Tibial nerve (tissue), 4 donors: ENCODE measurements at places on chromosomes 5 and 9.

- DNase-seq: no peak
Observed at GRCh38 chr5:68292316-68292715, 76.8 kb downstream of the PIK3R1 start.

DNA sequence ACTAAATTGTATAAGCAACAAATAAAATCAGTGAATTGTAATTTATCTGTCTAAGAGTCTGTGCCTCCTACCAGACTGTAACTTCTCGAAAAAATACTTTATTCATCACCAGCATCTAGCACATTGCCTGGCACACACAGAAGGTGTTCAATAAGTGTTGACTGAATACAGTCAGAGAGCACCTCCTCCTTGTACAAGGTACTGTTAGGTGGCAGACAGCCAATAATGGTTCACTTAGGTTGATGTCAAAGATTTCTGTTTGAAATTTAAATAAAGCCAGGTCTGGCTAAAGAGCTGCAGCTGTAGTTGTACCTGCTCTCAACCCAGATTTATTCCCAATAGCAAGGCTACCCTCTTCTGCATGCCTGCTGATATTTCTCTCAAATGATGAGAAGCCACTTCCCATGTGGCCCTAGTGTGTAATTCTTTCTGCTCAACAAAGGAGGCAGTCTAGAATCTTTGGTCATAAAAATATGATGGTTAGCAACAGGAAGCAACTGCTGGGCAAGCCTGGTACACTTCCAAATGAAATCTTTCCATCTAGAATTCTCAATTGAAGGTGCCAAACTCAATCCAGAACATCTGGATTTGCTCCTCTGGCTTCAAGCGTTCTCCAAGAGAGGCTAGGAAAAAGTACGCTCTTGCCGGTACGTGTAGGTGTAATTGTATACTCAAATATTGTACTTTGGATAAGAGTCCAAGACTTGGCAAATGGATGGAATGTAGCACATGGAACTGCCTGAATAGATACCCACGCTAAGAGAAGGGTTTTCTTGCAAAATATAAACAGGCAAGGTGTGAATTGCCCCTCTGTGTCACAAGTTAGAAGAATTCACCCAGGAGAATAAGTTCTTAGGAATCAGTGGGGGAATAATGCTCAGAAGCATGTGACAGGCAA is 95.6 kb downstream of the NR6A1 start:
- no peak for DNase-seq

GRCh38 chr9:133609311-133610098 is at the start of gene FAM163B:
Gene FAM163B, minus strand, starts transcription at chr9:133609389. Its CDS starts 29,166 bp downstream, at chr9:133580223.
- no peak for DNase-seq

- peak; percentile 72 for DNase-seq
Observed at GRCh38 chr9:129383561-129384490, 205.8 kb upstream of the IER5L start.

DNA sequence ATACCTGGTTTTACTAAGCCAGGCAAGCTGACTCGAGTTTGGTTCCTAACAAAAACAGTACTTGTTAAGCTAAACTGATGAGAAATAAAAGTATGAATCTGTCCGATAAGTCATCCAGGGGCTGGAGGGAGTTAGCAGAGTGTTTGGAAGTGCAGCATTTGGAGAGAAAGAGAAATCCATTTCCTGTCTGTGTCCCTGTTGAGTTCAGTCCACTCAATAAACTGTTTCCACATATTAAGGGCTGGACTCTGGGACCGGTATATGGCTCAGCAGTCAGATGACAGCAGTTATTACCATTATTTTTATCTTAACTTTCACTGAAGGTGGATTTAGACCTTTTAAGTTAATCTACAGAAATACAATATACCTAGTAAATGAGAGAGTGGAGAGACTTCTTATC is 130.6 kb upstream of the ADRA1B start:
- no peak for DNase-seq

- peak; percentile 14 for DNase-seq
Observed at GRCh38 chr5:143886651-143887638, 75.0 kb downstream of the HMHB1 start.

DNA sequence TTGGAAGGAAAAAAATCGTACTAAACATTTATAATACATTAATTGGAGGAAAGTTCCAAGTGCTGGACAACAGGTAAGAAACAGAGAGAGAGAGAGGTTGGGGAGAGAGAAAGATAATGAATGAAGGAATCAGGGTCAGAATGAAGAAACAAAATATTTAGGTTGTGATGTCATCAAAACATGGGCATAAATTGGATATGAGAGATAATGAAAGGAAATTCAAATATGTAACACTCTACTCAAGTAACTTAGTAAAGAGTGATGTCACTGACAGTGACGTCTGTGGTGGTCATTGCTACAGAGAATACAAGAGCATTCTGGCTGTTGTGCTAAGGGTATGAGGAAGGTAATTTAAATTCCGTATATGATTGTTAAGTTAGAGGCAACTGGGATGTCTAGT is 543.4 kb upstream of the COX7C start:
- no peak for DNase-seq

GRCh38 chr9:32665101-32665500 is 29.6 kb upstream of the TAF1L start:
- no peak for DNase-seq

DNA sequence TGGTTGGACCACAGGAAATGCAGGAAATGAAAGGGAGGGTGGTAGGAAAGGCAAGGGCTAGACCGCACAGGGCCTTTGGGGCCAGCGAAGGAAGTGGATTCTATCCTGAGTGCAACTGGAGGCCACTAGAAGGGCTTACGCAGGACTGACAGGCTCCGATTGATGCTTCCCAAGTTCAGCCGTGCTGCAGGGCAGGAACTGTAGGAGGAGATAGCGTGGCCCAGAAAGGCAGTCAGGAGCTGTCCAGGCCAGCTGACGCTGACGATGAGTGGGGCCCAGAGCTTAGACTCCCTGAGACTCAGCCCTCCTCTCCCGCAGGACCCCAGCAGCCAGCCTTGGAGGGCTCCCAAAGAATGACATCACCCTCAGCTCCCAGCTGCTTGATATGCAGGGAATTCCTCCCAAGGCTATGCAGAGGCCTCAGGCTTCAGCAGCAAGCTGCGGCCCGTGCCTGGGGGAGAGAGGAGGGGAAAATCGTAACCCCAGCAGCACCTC is 48.8 kb downstream of the KCNIP1 start:
- peak; percentile 65 for DNase-seq

DNA sequence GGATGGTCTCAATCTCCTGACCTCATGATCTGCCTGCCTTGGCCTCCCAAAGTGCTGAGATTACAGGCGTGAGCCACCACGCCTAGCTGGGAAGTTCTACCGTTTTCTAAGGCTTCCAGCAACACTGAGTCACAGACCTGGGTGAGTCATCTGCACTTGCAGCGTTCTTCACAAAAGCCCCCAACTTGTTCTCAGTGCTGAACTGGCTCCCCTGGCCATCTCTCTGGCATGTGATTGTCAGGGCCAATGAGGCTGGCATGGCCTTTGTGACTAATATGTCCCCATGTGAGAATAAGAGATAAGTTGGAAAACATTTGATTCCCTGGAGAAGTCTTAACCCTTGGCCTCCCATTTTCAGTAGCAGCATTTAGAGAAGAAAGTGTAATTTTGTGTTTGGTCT is 124.4 kb downstream of the WDR41 start:
- DNase-seq: no peak

GRCh38 chr5:171419688-171420430 is 412 bp downstream of the FGF18 start:
- DNase-seq: no peak

- DNase-seq: no peak
Observed at GRCh38 chr5:154301726-154302125, 111.2 kb downstream of the GALNT10 start.

GRCh38 chr5:41708604-41708940 is 161.7 kb downstream of the OXCT1 start:
- no peak for DNase-seq

DNA sequence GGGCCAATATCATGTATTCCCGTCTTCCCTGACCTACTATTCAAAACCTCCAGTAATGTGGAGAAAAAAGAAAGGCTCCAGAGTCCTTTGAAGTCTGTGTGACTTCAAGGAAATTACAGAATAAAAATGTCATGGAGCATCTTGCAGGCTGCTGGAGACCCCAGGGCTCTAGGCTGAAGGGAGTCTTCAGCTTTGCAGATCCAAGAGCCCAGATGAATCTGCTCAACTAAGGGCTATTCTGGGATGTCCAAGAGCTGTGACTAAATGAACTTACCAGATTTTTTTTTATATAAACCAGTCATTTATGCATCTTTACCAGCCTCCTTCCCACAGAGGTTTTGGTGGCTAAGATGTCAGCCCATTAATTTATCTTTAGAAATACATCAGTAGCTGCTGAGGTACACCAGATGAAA is 167.3 kb downstream of the MUSK start:
- DNase-seq: no peak

DNA sequence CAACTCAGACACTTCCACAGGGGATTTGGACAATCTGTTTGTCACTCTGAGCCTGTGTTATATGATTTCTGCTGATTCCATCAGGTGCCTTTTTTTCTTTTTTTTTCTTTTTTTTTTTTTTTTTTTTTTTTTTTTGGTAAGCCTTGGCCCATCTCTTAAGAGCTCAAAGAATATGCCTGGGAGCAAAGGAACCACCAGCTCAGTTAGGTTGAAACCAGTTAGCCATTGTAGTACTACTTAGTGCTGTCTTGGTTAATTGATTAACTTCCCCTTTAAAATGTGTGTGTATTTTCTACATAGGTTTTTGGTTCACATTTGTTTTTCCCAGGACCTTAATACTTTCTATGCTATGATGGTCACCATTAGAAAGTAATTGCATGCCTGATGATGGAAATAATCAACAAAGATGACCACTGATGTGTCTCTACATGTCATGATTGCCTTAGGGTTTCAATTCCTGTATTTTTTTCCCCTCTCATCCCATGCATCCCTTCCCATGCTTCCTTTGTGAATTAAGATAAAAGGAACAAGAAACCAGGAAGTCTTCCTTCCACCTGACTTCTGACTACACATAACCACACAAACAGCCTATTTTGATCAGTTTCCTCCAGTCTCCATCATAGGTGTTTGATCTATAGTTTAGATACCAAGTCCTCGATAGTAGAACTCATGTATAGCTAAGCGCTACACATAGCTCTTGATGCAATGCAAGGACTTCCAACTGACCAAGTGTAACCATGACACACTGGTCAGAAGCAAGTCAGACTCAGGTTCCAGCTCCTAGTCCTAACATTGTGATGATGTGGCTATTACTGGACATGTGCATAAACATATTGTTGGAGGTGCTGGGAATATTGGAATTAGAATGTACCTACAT is 306.1 kb downstream of the EFNA5 start:
- DNase-seq: no peak

GRCh38 chr5:126801992-126802294 is 25.0 kb downstream of the LMNB1 start:
- no peak for DNase-seq

DNA sequence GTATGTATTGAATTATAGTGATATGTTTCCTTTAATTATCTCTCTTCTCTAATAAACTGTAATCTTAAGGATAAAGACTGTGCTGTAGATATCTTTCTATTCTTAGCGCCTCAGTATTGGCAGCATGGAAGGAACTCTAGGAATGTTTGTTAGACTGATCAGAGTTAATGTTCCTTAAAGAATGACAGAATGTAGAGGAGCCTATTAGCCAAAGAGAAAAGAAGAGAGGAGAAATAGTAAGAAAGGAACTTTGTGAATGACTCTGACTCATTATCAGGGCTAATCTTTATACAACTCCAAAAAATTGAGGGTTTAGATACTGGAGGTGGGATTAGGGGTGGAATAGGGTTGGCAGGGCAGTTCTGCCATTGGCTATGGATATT is 59.0 kb upstream of the NUDT12 start:
- DNase-seq: no peak

DNA sequence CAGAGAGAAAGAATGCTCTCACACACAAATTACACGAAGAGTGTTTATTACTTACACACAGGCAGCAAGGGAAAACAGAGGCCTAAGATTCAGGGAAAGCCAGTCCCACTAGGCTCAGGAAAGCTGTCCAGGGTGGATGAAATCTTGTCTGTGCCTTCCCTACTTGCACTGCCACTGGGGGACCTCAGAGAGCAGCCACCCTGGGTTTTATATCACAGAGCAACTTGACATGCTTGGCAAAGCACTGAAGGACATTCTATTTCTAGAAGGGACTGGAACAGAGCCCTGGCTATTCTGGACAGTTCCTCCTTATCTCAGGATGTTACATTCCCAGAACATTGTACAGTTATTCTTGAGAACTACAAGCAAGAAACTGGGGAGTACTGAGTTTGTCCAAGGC is 7.5 kb upstream of the PRSS3 start:
- DNase-seq: no peak

DNA sequence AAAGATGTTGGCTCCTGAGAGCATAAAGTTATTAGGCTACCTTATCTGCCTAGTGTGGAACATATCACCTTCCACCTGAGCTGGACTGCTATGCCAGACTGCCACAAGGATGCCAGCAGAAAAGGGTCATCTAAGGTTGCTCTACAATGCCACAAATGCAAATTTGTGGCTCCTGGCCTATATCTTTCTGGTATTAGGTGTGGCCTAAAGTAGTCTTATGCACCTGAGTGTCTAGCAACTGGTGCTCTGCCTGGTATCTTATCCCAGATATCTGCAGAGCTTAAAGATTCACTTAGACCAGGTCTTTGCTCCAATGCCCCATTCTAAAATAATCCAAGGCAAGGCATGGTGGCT is 34.7 kb downstream of the DTWD2 start:
- no peak for DNase-seq

DNA sequence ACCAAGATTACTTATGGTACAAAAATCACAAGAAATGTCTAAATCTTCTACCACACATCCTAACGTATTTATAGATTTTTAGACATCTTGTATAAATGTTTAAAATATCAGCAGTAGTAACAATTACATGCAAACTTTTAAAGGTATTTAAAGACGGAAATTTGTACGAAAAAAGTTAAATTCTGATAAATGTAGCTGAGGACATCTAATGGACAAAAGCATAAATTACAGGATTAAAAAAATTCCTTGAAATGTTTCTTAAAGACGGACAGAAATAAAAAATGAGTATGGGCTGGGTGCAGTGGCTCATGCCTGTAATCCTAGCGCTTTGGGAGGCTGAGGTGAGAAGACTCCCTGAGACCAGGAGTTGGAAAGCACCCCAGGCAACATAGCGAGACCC is 15.8 kb downstream of the ERCC8 start:
- DNase-seq: no peak

GRCh38 chr5:10663489-10664179 is 97.4 kb downstream of the DAP start:
- DNase-seq: peak; percentile 39

GRCh38 chr5:94621763-94622162 is 3.3 kb downstream of the SLF1 start:
- no peak for DNase-seq
